ENCODE measurements at places on chromosomes 1 and 21.

DNA sequence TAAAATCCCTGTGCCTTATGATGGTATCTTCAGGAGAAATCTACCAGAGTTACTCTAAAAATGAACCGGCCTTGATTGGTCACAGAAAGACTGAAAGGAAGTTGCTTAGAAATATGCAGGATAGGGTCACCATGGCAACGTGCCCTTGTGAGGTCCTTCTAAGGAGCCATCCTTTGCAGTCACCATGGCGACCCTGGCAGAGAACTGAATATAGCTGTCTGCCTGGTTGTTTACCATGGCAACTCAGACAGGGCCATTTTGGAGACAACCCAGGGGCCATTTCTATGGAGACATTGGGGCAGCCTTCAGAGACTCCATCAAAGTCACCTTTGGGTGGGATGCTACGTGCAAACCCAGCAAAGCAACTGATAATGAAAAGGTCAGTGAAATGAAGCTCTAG lies 43.0 kb downstream of the SNX7 start:
- DNase-seq, result peak; percentile 18
- H3K4me1 ChIP-seq, result no peaks in the 10 kb centered on the region
- no peak overlapping the region for H3K4me3 ChIP-seq
- no peaks in the 10 kb centered on the region for H3K36me3 ChIP-seq
- H3K27me3 ChIP-seq, result no peaks in the 10 kb centered on the region

DNA sequence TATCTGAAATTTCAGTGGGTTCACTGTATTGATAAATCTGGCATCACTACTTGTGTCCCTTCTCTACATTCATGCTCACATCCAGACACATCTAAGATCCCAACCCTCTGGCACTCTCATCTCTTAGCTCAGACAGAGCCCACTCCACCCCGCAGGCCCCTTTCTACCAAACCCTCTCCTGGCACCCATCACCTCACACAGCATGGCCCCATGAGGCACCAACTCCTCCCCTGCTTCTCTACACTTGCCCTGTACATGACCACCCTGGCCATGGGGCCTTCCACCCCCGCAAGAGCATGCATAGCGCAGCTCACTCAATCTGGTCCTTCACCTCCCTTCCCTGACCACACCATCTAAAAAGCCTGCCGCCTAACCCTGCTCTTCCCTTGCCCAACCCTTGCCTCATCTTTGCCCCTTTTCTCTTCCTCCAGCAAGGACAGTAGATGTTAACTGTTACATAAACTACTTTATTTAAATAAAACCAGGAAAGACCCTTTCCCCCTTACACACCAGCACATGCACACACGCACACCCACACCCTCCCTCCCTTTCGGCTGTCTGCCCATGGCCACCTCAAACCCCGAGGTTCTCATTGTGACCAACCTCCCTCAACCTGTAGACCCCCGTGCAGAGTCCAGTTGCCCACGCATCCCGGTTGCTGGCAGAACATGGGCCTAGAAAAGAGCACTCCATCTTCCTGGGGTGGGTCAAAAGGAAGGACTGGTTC lies 15.6 kb downstream of the SH3BP5L start:
- H3K4me3 ChIP-seq, result no peak overlapping the region
- H3K36me3 ChIP-seq, result peaks cover 30% of the 10 kb centered on the region
- peaks cover 8% of the 10 kb centered on the region for H3K27me3 ChIP-seq
- H3K4me1 ChIP-seq, result peaks cover 4% of the 10 kb centered on the region

GRCh38 chr21:29477941-29478340 lies 179.2 kb downstream of the BACH1 start:
- H3K4me3 ChIP-seq, result no peak overlapping the region
- DNase-seq, result no peak
- no peak overlapping the region for H3K27ac ChIP-seq
- peaks cover 19% of the 10 kb centered on the region for H3K4me1 ChIP-seq

- H3K36me3 ChIP-seq, result no peaks in the 10 kb centered on the region
- no peak for DNase-seq
- no peaks in the 10 kb centered on the region for H3K4me1 ChIP-seq
- H3K4me3 ChIP-seq, result no peak overlapping the region
Observed at GRCh38 chr1:96865731-96866685, 144.4 kb downstream of the PTBP2 start.

DNA sequence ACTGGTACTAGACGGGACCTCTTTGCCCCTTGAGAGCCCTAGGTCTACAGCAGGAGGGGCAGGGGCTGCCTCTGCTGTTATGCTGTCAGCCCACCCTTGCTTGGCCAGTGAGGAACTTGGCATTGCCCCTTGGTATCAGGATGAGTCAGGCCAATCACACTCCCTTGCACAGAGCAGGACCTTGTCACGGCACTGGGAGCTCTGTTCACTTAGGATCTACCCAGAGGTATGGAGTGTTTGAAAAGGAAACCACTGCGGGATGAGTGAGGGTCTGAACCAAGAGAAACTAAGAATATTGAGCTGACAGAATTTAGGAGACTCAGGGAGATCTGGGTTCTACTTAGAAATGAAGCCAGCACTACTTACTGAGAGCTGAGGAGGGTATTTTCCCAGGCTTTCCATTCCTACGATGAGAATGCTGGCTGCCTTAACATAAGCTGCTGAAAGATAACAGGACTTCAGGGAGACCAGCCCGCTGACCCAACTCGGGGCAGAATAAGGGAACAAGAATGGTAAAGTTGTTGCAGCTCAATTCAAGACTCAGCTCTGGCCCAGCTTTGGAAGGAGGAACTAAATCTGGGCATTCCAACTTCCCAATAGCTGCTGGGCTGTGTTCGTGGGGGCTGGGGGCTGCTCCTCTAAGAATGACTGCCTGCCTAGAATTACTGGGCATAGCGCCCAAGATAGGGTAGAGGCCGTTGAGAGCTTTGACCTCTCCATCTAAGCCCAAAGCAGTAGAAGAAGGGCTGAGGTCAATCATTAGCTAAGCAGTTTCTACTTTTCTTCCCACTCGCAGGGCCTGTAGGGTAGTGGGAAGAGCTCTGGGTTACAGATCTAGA lies 1.5 kb downstream of the FABP3 start:
- H3K4me1 ChIP-seq, result peaks cover 37% of the 10 kb centered on the region
- H3K27ac ChIP-seq, result no peak overlapping the region
- no peak for DNase-seq
- peak overlapping the region; percentile 24 for H3K4me3 ChIP-seq

DNA sequence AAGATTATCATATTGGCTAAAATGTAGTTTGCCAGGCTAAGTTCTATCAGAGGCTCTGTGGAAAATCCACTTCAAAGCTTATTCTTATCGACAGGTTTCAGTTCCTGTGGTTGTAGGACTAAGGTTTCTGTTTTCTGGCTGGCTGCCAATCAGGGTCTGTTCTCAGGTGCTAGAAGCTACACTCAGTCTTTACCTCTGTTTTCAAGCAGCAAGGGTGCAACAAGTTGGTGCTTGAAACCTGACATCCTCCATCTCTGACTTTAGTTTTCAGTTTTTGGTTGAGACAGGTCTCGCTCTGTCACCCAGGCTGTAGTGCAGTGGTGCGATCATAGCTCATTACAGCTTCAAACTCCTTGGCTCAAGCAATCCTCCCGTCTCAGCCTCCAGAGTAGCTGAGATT lies 15.3 kb upstream of the TMCO2 start:
- DNase-seq, result no peak
- no peaks in the 10 kb centered on the region for H3K4me1 ChIP-seq
- no peaks in the 10 kb centered on the region for H3K27me3 ChIP-seq
- no peak overlapping the region for H3K27ac ChIP-seq
- H3K4me3 ChIP-seq, result no peak overlapping the region

DNA sequence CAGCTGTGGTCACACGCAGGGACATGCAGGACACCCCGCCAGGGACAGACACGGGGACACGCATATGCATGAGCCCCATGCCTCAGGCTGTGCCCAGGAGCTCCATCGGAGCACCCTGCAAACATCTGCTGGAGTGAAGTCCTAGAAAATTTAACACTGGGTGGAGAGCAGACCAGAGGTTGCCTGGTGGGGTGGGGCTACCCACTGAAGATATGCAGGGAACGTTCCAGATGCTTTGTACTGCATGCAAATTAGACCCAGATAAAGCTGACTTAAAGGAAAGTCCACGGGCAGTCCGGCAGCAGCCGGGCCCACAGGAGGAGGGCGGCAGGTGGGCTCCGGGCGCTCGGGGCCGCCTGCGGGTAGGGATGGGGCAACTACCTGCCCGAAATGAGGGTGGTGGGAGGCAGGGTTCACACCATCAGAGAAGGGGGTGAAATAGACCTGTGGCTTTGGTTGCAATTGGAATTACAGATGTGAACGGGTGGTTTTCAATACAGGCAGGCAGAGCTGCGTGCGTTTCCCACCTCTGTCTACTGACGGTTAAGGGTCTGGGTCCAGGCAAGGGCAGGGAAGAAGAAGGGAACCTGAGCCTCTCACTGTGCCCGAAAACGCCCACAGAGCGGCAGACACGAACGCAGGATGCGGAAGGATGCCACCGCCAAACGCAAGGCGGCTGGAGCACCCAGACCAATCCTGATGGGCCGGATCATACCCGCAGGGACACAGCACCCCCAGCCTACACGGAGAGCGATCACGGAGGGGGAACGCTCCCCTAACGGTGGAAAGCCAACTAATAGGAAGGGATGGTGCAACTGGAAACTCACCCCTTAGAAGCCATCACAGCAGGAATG lies 21.0 kb downstream of the CFAP74 start:
- peaks cover 20% of the 10 kb centered on the region for H3K4me1 ChIP-seq
- H3K36me3 ChIP-seq, result no peaks in the 10 kb centered on the region
- peaks cover 12% of the 10 kb centered on the region for H3K27me3 ChIP-seq
- H3K27ac ChIP-seq, result no peak overlapping the region
- H3K4me3 ChIP-seq, result no peak overlapping the region

DNA sequence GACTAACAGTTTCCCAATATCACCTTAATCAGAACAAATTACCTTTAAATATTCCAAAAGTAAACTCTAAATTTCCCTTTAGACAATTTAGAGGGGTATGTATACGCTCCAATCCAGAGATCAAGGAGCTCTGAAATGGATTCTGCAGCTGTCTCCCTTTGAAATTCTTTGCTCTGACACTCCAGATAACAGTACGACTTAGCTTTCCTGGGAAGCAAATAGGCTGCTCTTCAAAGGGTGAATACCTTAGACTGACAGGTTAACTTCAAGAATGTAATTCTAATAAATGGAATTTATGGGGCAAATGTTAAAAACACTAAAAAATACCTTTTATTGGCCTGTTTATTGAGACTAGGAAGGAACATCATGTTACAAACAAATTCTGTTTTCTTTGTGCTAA lies 357.2 kb downstream of the USP25 start:
- no peak overlapping the region for H3K4me3 ChIP-seq
- H3K27ac ChIP-seq, result no peak overlapping the region
- no peaks in the 10 kb centered on the region for H3K27me3 ChIP-seq
- peaks cover 15% of the 10 kb centered on the region for H3K4me1 ChIP-seq
- H3K36me3 ChIP-seq, result no peaks in the 10 kb centered on the region

- H3K4me1 ChIP-seq, result peaks cover 4% of the 10 kb centered on the region
- no peaks in the 10 kb centered on the region for H3K36me3 ChIP-seq
- peaks cover 25% of the 10 kb centered on the region for H3K27me3 ChIP-seq
Observed at GRCh38 chr1:112247961-112248360, 148.1 kb upstream of the CTTNBP2NL start.

- H3K4me3 ChIP-seq, result no peak overlapping the region
- H3K4me1 ChIP-seq, result peaks cover 15% of the 10 kb centered on the region
- peaks cover 38% of the 10 kb centered on the region for H3K27me3 ChIP-seq
Observed at GRCh38 chr1:204694145-204694544, 8.6 kb upstream of the LRRN2 start.

DNA sequence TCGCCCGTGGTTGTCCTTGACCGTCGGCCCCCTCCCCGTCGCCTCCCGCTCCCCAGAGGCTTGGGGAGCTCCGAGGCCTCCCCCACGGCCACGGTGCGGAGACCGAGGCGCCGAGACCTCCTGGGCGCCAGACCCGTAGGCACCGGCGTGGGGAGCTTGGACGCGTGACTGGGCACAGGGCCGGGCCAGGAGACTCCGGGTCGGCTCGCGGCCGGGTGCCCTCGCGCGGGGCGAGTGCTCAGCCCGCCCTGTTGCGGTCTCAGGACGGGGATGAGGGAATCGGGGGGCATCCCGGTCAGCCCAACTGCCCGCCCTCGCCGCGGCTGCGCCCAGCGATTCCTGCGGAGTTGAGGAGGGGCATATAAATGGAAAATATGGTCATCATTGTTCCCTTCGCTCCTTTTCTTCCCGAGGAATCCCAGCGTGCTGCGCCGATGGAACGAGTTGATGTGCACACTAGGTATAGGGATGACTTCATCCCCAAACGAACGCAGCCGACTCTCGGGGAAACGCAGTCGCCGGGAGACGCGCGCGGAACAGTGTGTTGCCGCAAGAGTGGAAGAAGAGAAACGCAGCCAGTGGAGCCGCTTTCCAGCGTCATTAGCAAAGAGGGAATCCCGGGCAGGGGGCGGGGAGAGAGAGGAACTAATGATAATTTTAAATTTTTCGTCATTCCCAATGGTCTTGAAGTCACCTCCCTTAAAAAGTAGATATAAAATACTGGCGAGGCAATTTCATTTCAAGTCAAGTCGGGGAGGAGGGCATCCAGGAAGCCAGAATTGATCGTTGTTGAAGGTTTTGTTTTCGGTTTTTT lies 747 bp upstream of the ENAH start:
- DNase-seq, result peak; percentile 63
- peak overlapping the region; percentile 85 for H3K4me3 ChIP-seq
- peaks cover 7% of the 10 kb centered on the region for H3K27me3 ChIP-seq
- peaks cover 2% of the 10 kb centered on the region for H3K36me3 ChIP-seq

- no peak for DNase-seq
- H3K36me3 ChIP-seq, result peaks cover 28% of the 10 kb centered on the region
- H3K27me3 ChIP-seq, result no peaks in the 10 kb centered on the region
- peak overlapping the region; percentile 77 for H3K27ac ChIP-seq
Observed at GRCh38 chr1:33346927-33347649, 26.2 kb upstream of the A3GALT2 start.

DNA sequence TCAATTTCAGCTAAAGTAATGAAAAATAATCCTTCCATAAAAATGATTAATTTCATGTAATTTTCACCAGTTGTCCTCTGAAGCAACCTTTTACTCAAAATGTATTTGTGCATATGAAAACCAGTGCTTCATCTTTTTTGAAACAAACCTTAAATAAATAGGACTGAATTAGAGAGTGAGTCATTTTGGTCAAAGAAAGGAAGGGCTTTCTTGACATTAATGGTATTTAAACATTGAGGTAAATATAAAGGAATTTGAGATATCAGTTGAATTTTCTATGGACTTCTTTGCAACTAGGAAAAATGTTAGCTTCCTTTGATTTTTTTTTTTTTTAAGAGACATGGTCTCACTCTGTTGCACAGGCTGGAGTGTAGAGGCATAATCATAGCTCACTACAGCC lies 38.7 kb downstream of the SNX7 start:
- no peak overlapping the region for H3K27ac ChIP-seq
- H3K4me1 ChIP-seq, result no peaks in the 10 kb centered on the region
- DNase-seq, result no peak
- H3K36me3 ChIP-seq, result no peaks in the 10 kb centered on the region
- H3K27me3 ChIP-seq, result no peaks in the 10 kb centered on the region
- H3K4me3 ChIP-seq, result no peak overlapping the region

All from nephron progenitor cell (in vitro differentiated cells).